ENCODE measurements at places on chromosomes 12 and 14. TPM values are rescaled to one million over a fixed set of nuclear protein-coding genes. Genes with fewer than 3 reads are reported as not detected.
A peak's percentile ranks its signal among the peaks of the same experiment; 100 is the strongest.

GRCh38 chr12:20184514-20184913 lies 183.8 kb upstream of the PDE3A start:
- DNase-seq, result no peak

- DNase-seq, result no peak
These were observed 23.3 kb downstream of the CYP46A1 start for GRCh38 chr14:99707420-99707819.

- peak; percentile 89 for DNase-seq
These were observed 328.7 kb downstream of the DPF3 start for GRCh38 chr14:72565149-72565559.

DNA sequence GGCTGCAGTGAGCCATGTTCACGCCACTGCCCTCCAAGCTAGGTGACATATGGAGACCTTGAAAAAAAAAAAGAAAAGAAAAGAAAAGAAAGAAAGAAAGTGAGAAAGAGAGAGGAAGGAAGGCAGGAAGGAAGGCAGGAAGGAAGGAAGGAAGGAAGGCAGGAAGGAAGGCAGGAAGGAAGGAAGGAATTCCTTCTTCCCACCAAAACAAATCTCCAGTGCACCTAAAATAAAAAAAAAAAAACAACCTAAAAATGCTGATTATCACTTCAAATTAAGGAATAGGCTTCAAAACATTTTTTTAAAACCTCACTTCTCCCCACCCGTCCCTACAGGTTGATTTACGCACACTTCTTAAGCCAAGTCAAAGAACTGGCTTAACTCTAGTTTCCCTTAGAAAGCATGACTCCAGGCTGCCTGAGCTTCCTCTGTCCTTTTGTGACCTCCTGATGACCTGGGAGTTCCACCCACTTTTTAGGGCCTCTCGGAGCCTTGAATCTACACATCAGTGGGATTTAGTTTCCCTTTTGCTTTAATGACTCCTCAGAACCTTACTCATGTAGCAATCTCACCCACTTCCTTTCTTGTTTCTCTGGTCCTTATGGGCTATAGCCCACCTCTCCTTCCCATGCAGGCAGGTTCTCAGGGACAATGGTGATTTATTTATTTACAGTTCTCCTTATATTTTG lies 18.6 kb downstream of the DUSP6 start:
- no peak for DNase-seq

DNA sequence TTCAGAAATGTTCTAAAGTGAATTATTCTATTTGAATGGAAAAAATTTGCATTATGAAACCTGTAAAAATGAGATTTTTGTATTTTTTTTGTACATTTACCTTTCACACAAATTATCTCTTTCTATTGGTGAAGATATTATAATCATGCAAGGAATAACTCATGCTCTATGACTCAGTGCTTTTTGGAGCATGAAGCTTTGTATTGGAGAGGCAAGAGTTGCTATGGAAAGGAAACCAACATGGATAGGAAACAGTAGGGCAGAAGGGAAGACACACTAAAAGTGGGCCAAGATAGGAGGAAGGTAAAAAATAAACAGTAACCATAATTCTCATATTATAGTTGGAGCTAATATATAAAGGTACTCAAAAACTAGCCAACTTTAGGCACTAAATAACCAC lies 79.0 kb downstream of the PLCZ1 start:
- DNase-seq, result no peak

DNA sequence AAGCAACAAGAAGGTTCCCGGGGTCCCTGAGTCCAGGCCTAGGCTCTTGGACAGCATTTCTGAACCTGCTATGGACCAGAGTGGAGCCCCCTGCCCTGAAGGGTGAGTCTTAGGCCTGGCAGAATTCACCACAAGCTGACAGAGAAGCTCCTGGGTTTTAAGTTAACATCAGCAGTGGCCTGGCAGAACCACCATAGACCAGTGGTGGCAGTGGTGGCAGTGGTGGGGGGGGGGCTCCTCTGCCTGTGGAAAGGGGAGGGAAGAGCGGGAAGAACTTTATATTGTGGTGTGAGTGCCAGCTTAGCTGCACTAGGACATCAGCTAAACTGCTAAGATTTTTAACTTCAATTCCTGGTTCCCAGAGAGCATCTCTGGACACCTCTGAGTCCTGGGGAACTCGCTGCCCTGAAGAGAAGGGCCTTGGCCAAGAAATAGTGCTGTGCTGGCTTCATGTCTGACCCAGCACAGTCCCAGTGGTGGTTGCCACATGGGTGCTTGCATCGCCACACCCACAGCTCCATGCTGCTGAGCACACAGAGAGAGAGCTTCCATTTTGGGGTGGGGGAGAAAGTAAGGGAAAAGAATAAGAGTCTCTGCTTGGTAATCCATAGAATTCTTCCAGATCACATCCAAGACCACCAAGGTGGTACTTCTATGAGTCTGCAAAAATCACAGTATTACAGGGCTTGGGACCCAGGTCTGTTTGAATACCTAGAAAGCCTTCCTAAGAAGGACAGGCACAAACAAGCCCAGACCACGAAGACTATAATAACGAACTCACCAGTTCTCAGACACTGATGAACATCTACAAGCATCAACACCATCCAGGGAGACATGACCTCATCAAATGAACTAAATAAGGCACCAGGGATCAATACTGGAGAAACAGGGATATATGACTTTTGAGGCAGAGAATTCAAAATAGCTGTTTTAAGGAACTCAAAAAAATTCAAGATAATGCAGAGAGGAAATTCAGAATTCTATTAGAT lies 20.4 kb upstream of the RNF212B start:
- no peak for DNase-seq

The TRPV4 gene
- 0.08 TPM for total RNA-seq

The KRT73 gene
- not detected for total RNA-seq

The ARHGAP5 gene
- 54.6 TPM for total RNA-seq

- no peak for DNase-seq
These were observed 336.8 kb downstream of the NAV3 start for GRCh38 chr12:78167510-78167909.

The TCL1B gene
- total RNA-seq, result not detected

DNA sequence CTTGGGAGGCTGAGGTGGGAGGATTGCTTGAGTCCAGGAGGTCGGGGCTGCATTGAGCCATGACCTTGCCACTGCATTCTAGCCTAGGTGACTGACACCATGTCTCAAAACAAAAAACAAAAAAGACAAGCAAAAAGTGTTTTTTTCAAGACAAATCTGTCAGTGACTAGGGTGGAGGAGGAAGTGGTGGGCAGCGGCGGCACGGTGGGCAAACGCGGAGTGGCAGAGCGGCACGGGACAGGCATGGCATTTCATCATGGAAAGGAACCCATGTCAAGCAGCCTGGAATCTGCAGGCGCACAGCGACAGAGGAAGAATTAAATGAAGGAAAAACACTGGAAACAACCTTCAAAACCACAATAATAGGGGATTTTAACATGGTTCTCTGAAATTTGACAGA lies 4.0 kb upstream of the BTBD6 start:
- DNase-seq, result no peak

DNA sequence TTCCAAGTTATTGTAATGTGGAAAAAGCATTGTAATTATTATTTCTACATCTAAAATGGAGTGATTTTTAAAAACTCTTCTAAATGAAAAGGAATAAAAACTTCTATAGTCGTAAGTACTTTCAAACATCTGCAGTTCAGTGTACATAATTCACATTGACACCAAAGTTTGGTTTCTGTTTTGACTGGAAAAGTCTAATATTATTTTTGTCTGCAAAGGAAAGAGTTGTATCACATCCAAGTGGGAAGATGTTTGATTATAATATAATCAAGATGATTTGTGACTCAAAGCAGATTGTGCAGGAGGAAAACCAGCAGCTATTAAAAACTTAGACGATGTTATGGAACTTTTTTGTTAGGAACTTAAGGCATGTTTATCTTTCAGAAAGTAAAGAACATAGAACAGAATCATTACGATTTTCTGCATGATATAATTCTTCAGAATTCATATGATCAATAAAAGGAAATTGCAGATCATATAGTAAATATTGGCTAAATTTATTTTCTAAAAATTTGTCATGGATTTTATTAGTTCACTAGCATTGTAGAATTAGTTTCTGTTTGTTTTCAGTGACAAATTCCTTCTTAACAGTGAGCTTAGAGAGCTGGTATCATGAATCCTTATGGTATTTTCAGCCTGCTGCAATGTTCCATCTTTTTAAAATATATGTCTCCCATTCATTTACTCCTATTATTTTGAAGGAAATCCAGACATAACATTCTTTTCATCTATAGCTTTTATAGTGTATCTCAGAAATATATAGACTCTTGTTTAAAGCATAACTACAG lies 145.8 kb downstream of the MIPOL1 start:
- DNase-seq, result no peak

Measured in myocyte (in vitro differentiated cells).